ENCODE measurements at places on chromosomes 12 and 14.

DNA sequence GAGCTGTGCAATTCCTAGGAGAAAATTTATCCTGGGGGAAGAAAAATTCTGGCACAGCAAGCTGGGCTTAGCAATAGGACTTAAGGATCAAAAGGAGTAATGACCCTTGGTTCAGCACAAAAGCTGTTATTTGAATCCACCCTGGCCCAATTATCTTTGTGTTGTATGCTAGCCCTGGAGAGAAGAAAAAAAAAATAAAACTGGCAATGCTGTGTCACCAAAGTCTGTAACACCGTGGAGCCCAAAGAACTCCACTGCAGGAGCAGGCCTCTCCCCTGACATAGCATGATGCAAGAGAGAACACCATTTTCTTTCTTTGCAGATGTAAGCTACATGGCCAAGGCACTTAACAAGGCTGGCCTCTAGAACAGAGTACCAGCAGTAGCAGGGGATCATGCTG, 63.0 kb upstream of the ARHGAP5 start:
- no peak for DNase-seq

GRCh38 chr12:30925607-30926242, 823 bp upstream of the TSPAN11 start:
- DNase-seq, result no peak

GRCh38 chr14:56216626-56217379, 98.6 kb downstream of the PELI2 start:
- DNase-seq, result no peak

GRCh38 chr12:46296822-46297221, 28.0 kb upstream of the SLC38A1 start:
- DNase-seq, result no peak

DNA sequence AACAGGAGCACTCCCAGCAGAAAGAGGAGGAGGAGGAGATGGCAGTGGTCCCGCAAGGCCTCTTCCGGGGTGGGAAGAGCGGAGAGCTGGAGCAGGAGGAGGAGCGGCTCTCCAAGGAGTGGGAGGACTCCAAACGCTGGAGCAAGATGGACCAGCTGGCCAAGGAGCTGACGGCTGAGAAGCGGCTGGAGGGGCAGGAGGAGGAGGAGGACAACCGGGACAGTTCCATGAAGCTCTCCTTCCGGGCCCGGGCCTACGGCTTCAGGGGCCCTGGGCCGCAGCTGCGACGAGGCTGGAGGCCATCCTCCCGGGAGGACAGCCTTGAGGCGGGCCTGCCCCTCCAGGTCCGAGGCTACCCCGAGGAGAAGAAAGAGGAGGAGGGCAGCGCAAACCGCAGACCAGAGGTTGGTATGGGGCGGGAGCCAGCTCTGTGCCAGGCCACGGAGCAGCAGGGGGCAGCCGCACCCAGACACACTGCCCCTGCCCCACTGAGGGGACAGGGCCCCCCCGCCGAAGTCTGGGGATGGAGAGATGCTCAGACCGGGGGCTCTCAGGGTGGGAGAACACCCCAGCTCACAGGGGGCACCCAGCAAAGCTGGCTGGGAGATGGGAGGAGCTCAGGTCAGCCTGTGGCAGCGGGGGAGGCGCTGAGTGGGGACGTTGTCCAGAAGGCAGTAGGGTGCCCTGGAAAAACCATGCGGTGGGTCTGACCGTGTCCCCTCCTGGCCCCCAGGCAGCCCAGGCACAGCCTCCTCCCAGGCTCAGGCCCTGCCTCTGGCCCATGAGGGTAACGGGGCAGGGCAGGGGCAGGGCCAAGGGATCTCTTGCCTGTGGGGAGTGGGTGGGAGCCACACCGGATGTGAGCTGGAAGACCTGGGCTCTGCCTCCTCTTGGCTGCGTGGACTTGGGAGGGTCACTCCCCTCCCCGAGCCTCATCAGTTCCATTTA, 9.8 kb downstream of the CHGA start:
- no peak for DNase-seq

- DNase-seq, result no peak
Observed at GRCh38 chr12:131112700-131113290, 159.1 kb downstream of the ADGRD1 start.

DNA sequence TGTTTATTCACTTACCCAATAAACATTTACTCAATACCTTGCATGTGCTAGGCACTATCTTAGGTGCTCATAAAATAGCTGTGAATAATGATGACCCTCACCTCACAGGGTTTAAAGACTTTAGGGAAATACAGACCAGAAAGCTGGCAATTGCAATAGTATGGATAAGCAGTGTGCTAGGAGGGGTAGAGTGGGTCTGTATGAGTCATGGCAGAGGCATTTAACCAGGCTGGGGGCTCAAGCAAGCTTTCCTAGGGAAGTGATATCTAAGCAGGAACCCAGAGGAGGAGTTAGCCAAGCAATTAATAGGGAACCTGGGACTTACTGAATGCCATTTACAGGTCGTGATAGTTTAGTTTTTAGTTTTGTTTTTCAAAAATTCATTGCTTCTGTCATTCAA, 123.9 kb upstream of the CCDC198 start:
- no peak for DNase-seq

DNA sequence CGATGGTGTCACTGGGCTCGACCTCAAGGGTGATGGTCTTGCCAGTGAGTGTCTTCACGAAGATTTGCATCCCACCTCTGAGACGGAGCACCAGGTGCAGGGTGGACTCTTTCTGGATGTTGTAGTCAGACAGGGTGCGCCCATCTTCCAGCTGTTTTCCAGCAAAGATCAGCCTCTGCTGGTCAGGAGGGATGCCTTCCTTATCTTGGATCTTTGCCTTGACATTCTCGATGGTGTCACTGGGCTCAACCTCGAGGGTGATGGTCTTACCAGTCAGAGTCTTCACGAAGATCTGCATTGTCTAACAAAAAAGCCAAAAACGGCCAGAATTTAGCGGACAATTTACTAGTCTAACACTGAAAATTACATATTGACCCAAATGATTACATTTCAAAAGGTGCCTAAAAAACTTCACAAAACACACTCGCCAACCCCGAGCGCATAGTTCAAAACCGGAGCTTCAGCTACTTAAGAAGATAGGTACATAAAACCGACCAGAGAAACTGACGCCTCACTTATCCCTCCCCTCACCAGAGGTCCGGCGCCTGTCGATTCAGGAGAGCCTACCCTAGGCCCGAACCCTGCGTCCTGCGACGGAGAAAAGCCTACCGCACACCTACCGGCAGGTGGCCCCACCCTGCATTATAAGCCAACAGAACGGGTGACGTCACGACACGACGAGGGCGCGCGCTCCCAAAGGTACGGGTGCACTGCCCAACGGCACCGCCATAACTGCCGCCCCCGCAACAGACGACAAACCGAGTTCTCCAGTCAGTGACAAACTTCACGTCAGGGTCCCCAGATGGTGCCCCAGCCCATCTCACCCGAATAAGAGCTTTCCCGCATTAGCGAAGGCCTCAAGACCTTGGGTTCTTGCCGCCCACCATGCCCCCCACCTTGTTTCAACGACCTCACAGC, 717 bp downstream of the UBC start:
- peak; percentile 71 for DNase-seq

GRCh38 chr12:67562513-67563287, 85.8 kb upstream of the DYRK2 start:
- DNase-seq, result no peak

GRCh38 chr14:38003746-38004609, 203.7 kb upstream of the SSTR1 start:
- DNase-seq, result no peak

GRCh38 chr12:47221256-47222023, 141.7 kb upstream of the AMIGO2 start:
- DNase-seq, result no peak

DNA sequence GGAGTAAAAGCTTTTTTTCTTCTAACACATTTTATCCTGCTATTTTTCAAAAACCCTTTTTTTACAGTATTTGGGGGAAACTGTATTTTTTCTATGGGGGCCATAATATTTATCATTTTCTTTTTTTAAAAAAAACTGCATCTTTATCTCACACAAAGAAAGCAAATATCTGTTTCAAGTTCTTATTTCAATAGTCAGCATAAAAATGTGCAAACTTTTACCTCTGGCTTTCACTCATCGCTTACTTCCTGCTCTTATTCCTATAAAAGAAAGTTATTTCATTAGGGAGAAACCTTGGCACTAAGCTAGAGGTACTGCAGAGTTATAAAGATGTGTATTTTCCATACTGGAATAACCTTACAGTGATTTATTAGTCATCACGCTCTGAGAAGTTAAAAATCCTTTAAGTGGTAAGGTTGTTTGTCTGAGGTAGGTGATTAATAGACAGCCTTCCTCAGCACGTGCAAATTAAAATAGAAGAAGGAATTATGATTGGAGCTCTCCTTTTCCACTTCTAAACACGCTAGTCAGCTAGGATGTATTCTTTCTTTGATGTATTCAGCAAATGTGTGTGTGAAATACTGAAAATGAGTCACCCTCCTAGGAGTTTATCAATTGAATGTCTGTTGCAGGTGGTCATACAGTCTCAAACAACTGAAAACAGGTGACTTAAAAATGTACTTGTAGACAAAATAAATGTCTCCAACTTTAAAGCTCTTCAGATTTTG, 461.0 kb downstream of the GXYLT1 start:
- DNase-seq, result no peak

GRCh38 chr12:26711072-26711471, 121.9 kb downstream of the ITPR2 start:
- DNase-seq, result no peak

- no peak for DNase-seq
Observed at GRCh38 chr12:93547778-93548177, 24.7 kb upstream of the SOCS2 start.

GRCh38 chr14:89958966-89959365, 3.2 kb downstream of the TDP1 start:
- DNase-seq, result no peak

DNA sequence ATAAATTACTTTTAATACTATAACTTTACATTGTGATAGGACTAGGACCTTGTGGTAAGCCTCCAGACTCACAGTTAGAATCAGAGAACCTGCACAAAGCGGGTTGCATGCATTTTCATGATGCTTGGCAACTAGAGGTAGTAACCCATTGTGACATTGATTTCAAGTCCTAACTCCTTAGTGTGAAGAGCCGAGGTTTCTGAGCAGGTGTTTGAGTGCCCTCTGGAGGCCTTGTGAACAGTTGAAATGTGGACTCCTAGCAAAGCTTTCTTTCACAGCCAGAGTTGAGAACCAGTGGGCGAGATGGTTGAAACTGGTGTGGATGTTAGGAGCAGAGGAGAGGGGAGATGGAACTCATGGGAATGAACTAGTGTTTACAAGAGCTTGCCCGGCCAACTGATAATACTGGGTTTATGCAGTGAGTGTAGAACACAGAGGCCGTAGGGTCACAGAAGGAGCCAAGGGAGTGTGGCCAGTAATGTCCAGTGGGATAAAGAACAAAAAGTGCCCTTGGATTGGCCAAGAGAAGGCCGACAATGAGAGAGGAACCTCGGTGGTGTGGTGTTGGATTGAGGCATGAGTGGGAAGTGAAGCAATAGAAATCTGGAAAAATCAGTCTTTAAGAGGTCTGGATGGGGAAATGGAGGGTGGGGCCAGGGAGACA, 10.9 kb downstream of the ZNF664 start:
- DNase-seq, result peak; percentile 39

GRCh38 chr14:38357557-38357956, 101.7 kb upstream of the CLEC14A start:
- DNase-seq, result no peak

DNA sequence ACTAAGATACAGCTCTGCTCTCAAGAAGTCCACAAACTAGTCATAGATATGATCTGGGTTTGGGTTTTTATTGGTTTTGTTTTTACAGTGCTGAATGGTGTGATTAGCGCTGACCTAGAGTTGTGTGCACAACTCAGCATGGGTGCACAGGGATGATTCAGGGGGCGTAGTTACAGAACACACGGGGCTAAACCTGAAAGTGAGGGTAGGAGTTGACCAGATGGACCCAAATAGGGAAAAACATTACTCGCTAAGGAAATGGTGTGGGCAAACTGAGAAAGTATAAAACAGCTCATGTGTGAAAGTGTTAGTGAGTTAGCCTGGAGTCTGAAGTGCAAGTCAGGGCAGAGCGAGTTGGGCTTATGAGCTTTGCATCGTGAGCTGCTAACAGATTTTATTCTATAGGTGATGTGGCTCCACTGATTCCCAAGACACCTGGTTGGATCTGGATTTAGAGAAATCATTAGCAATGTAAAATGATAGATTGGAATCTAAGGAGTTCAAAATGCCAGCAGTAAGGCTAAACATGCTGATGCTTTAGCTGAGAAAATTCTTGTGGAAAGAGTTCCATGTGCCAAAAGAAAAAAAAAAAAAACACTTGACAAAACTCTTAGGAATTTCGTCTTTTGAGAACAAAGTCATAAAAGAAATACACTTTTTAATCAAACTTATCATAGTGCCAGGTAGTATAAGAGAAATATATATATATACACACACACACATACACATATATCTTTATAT, 134.9 kb downstream of the SLC5A8 start:
- DNase-seq, result no peak

DNA sequence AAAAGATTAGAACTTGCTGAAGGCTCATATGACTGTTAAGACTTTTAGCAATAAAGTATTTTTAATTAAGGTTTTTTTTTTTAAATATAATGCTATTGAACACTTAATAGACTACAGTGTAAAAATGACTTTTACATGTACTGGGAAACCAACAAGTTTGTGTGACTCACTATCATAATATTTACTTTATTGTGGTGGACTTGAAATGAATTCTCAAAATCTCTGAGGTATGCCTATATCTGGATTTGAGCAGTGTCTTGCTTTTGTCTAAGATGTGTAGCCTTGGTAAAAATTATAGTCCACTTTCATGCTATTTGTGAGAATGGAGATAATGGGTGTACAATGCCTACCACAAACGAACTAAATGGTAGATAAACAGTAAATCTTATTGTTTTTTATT, 33.9 kb upstream of the NAV3 start:
- DNase-seq, result no peak

- no peak for DNase-seq
Observed at GRCh38 chr12:121250359-121250758, 40.4 kb downstream of the P2RX4 start.

DNA sequence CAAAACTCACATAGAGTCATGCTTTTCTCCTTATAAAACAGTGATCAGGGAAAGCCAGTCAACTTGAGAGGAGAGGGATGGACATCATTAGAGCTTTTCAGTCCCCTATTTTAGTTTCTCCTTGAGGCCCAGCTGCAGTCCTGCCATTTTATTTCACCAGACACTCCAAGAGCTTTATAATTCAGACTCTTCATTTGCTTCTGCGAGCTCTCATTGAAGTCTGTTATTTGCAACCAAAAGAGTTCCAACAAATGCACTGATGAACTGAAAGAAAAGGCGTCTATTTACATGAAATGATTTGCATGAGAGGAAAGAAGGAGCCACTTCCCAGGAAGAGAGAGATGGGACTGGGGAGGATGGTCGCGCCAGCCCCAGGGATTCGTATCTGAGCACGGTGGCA, 86.8 kb downstream of the NDUFA12 start:
- DNase-seq, result no peak

- DNase-seq, result no peak
Observed at GRCh38 chr14:70425354-70425753, 8.5 kb upstream of the SYNJ2BP start.

GRCh38 chr12:4807813-4808212, 87.6 kb downstream of the GALNT8 start:
- DNase-seq, result peak; percentile 27

- peak; percentile 74 for DNase-seq
Observed at GRCh38 chr12:54935235-54935951, 49.2 kb downstream of the TESPA1 start.

- DNase-seq, result no peak
Observed at GRCh38 chr14:102078831-102079699, 7.8 kb downstream of the HSP90AA1 start.
